ENCODE measurements at places on chromosomes 13 and 19. TPM values are rescaled to one million over a fixed set of nuclear protein-coding genes. Genes with fewer than 3 reads are reported as not detected.

GRCh38 chr19:14400951-14401431 lies 18.1 kb downstream of the DDX39A start:
- no peak for DNase-seq

- no peak for DNase-seq
These were observed 31.8 kb upstream of the DPP9 start for GRCh38 chr19:4755459-4755858.

- no peak for DNase-seq
These were observed 16.7 kb upstream of the ZNF714 start for GRCh38 chr19:21065336-21065735.

- DNase-seq = peak; percentile 81
These were observed 2.5 kb downstream of the NAPA start for GRCh38 chr19:47512183-47512947.

DNA sequence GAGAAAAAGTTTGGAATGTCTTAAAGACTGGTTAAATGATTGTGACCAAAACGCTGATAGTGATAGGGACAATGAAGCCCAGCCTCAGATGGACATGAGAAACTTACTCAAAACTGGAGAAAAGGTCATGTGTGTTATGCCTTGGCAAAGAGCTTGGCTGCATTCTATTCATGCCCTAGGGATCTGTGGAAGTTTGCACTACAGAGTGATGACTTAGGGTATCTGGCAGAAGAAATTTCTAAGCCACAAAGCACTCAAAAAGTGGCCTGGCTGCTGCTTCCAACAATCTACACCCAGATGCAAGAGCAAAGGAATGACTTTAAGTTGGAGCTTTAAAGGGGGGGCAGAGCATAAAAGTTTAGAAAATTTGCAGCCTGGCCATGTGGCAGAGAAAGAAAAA lies 521.3 kb downstream of the UQCRFS1 start:
- DNase-seq = no peak

DNA sequence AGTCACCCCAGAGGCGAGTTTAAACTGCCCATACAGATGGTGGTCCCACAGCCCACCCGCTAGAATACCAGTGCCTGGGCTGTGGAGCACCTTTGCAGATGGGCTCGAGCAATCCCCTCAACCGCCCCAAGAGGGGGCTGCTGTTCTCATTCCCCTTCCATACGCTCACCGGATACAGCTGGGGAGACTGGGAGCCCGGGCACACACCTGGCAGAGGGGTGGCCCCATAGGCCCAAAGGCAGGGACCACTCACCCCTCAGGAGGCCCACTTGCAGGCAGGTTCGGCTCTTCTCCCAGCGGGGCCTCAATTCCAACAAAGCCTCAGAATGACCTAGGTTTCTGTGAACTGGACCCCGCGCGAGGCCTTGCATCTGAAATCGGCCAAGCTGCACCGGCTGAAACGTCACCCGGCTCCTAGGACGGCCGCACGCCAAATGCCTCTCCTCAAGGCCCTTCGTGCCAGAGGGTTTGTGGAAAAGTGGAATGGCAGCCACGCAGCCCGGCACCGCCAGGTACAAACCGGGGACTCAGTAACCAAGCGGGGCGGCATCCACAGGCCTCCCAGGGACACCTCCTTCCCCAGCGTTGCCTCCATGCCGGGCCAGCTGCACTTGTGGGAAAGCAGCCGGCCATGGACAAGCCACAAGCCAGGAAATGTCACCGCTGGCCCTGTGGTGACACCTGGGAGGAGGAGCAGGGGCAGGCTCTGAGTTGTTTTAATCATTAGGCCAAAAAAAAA lies 18.7 kb downstream of the MLLT1 start:
- no peak for DNase-seq

DNA sequence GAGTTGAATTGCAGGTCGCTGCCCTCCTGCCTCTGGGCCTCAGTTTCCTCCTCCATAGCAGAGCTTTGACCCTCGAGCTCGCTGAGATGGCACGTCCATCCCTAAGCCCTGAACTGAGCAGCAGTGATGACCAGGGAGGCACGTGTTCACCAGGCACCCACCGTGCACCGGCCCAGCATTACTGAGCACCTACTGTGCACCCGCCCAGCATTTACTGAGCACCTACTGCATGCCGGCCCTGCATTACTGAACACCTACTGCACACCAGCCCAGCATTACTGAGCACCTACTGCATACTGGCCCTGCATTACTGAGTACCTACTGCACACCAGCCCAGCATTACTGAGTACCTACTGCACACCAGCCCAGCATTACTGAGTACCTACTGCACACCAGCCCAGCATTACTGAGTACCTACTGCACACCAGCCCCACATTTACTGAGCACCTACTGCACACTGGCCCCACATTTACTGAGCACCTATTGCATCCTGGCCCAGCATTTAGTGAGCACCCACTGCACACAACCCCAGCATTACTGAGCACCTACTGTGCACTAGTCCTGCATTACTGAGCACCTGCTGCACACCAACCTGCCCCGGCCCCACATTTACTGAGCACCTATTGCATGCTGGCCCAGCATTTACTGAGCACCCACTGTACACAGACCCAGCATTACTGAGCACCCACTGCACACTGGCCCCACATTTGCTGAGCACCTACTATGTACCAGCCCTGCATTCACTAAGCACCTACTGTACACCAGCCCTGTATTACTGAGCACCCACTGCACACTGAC lies 6.3 kb downstream of the TPGS1 start:
- DNase-seq = no peak

GRCh38 chr13:79445968-79446645 lies 34.8 kb upstream of the NDFIP2 start:
- DNase-seq = no peak

DNA sequence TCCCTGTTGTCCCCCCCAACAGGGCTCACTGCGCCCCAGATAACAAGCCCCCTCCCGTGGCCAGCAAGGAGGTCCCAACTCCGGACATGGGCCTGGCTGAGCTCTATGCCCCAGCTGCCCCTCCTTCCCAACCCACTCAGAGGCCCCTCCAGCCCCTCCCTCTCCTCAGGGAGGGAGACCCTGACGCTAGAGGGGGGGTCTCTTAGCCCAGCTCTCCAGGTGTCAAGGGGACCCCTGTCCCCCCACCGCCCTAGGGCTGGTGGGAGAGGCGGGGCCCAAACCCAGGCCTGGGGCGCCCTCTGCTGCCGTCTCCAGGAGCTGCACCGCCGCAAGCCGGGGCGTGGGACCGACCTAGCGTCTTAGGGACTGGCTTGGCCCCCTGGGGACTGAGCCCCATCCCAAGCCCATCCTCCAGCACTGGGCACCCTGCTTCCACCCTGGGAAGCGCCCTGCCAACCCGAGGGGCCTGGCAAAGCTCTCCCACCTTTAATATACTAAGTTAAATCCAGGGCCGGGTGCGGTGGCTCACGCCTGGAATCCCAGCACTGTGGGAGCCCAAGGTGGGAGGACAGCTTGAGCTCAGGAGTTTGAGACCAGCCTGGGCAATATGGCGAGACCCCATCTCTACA lies 1.4 kb downstream of the GRIN3B start:
- DNase-seq = peak; percentile 60

- DNase-seq = no peak
These were observed at the start of gene CACNG7 for GRCh38 chr19:53908935-53909415. Gene CACNG7 (plus strand): TSS chr19:53909278. CDS start chr19:53912832, 3,554 bp downstream.

DNA sequence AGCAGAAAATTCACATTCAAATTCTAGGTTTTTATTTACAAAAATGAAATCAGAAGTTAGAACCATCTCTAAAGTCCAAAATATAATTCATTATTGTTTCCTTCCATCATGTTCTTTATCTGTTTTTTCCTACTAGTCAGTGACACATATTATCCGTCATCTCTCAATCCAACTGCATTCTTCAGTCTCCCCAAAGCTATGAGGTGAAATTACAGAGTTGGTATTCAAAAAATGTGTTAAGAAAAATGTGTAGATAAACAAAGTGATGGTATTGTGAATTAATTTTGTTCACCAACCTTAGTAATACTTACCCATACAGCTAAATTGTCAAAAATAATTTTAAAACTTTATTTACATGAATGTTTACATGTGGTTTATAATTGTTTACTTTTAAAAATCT lies 448.7 kb upstream of the MIR17HG start:
- no peak for DNase-seq

DNA sequence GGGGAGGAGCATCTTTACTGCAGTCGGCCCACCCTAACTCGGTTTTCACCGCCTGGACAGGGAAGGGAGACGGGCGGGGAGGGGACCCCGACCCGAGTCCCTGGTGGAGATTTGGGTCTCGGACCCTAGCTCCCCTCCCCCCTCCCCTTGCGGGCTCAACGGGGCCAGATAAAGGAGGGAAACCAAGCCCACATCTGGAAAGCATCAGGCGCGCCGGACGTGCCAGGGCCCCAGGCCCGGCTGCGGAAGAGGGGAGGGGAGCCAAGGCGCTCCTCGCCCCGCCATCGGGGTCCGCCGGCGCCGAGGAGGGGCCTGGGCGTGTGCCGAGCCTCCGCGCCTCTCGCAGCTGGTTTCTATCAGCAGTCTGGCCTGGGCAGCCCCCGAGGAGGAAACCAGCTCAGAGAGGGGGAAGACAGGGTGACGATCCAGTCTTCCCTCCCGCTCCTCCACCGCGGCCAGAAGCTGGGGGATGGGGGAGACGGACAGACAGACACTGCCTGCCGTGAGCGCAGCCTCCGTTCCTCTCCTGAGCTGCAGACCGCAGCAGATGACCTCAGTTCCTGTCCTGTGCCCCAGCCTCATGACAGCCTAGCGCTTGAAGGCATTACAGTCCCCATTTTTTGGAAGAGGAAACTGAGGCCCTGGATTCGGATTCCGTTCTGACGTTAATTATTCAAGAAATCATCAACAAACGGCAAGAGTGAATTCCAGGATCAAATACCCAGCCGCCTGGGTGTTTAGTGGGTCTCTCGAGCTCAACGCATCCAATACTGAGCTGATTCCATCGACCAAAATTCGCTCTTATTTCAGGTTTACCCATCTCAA lies 3.6 kb upstream of the GNG8 start:
- peak; percentile 97 for DNase-seq

Gene MAMSTR
- 1.5 TPM for total RNA-seq

Gene PTPRH
- 0.20 TPM for total RNA-seq

Gene SERP2
- total RNA-seq = 4.5 TPM

Gene INTS6
- total RNA-seq = 25.0 TPM

Gene SPPL2B
- 60.7 TPM for total RNA-seq

Gene STX10
- 94.8 TPM for total RNA-seq

Gene ERICH6B
- total RNA-seq = not detected

Measured in left lung (tissue), 14 donors.